ENCODE measurements at places on chromosomes 5 and 9. TPM values are rescaled to one million over a fixed set of nuclear protein-coding genes. Genes with fewer than 3 reads are reported as not detected.

The PHYKPL gene
- 106 TPM for total RNA-seq

- no peak for DNase-seq
Observed at GRCh38 chr9:104981543-104982129, 53.7 kb upstream of the ABCA1 start.

The PAPPA gene
- total RNA-seq: under 0.01 TPM

DNA sequence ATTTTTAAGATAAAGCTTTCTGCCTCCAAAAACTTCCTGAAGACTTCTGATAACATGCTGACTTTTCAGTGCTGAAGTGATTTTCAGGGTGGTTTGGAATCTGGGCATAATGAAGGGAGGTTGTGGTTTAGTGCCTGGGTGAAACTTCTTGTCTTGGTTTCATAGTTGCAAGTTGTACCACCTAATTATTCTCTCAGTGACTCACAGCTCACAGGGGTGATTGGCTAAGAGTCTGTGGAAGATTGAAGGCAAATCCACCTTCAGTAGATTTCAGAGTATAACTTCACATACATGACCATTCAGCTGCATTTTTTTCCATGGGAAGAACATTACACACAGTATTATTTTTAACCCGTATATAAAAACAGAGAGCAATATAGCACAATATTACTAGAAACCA is 199.9 kb downstream of the PTTG1 start:
- DNase-seq: no peak

The SFXN1 gene
- total RNA-seq: 81.3 TPM

DNA sequence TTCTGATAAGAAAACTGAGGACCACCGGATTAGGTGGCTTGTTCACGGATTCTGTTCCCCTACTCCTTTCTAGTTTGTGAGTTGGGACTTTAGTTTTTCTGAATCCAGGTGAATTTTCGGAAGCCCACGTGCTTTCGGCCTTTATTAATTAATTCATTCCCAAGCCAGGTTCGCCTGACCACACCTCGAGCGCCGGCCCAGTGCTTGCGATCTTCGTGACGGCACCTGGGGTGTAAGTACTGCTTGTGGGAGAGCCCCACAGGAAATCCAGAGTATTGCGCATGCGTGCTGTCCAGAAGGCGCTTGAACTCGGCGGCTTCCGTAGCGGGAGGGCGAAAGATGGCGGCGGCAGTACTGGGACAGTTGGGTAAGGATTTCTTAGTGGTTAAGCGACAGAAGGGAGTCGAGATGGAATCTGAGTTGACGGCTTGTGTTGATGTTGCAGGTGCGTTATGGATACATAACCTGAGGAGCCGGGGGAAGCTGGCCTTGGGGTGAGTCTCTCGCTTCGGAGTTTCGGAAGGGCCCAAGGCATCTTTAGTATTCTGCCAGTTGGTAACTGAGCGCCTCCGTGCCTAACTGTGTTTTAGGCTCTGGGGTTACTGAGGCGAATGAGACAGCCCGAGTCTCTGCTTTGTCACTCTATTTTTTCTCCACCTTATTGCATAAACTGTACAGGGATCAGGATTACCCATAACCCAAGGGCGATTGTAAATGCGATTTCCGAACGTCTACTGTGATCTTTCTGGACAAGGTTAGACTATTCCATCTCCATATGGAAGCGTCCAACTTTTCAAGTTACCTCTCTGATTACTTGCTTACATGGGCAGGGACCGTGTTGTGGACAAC is at the start of gene MRPL22:
TSS of gene MRPL22 (plus strand) at position 302 of the 849 bp plus-strand sequence. CDS start at position 340, 38 bp downstream.
- peak; percentile 95 for DNase-seq
